C1 segment of cervical spinal cord (tissue), 14 donors: ENCODE measurements at places on chromosomes 1 and 21.

GRCh38 chr1:216500273-216500967 is 77.2 kb upstream of the USH2A start:
- no peak for DNase-seq

DNA sequence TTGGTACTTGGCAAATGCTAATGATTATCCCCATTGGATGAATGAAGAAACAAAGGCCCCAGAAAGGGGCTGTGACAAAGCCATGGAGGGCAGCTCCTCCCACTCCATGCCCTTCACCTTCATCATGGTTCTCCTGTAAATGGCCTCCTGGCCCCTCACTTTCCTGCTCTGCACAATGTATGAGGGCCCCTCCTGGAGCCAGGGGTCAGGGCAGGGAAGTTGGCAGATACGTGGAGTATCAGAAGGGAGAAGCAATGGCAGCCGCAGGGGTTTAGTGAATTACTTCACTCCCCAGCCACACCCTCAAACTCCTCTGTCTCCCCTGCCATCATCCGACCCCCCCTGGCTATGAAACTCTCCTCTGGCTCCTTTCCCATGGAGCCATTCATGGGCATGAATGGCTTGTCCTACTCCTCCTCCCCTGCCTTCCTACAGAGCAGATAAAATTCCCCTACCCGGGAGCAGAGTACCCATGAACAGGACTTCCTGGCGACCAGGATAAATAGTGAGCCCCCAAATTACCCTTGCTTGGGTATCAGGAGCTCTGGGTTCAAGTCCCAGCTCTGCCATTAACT is 86.3 kb downstream of the CAMK2N1 start:
- no peak for DNase-seq

- DNase-seq: no peak
These were observed 5.5 kb upstream of the TEDDM1 start for GRCh38 chr1:182406012-182406411.

DNA sequence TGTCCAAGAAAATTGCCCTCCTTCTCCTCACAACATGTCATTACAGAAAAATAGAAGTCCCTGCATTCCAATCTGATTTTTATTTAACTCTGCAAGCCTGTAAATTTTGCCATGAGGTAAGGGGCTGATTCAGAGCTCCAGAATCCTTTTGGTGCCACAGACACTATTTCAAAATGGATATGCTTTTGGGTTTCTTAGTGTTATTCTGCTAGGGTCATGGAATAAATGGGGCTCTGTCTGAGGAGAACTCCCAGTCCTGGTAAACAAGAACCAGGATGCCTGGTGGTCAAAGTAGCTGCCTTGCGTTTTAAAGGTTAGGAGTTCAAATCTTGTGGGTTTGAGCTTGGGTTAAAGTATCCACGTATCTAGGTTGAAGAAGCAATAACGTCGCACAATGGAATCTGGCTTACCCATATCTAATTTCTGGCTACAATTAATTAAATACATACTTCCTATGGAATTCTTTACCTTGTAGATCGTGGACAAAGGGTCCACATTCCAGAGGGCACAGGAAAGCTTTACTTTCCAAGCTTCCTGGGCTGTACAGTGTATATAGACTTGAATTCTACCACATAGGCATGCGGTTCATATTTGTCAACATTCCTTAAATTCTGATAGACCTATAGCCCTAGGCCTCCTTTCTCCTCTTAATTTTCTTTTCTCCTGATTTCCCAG is 98.0 kb upstream of the CDC42BPA start:
- no peak for DNase-seq

DNA sequence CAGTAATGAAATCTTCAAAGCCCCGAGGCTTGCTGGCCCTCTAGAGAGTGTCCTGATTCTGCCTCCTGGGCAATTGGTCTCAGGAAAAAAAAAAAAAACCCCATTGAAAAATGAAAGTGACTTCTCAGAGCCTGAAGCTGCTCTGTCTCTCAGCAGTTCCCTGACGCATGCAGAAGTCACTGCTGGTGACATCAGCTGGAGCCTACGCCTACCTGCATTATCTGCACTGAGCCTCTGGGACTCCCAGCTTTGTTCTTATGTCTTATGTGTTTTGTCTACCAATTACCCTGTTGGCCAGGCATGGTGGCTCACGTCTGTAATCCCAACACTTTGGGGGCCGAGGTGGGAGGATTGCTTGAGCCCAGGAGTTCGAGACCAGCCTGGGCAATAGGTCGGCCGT is 10.1 kb upstream of the SLC25A33 start:
- DNase-seq: no peak

DNA sequence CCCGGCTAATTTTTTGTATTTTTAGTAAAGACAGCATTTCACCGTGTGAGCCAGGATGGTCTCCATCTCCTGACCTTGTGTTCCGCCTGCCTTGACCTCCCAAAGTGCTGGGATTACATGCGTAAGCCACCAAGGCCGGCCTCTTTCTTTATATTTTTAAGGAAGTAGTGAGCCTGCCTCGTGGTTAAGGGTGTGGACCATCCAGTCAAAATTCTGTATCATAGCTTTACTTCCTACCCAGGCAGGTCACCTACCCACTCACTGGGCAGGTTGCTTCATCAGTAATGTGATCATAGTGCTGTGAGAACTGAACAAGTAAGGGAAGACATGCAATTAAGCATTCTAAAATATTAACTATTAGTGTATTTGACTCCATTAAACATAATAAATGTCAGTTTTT is 8.1 kb upstream of the ACOT7 start:
- no peak for DNase-seq
